Ovary (tissue), 10 donors: ENCODE measurements at places on chromosomes 1 and 21. TPM values are rescaled to one million over a fixed set of nuclear protein-coding genes. Genes with fewer than 3 reads are reported as not detected.

Gene PRR9
- total RNA-seq = not detected

Gene LAD1
- 2.1 TPM for total RNA-seq

- H3K27ac ChIP-seq = no peak overlapping the region
- DNase-seq = no peak
- no peak overlapping the region for H3K4me3 ChIP-seq
- H3K36me3 ChIP-seq = no peaks in the 10 kb centered on the region
Observed at GRCh38 chr1:5522531-5523145, 469.6 kb downstream of the NPHP4 start.

GRCh38 chr21:42102991-42103390, 31.9 kb downstream of the UMODL1 start:
- H3K36me3 ChIP-seq = no peaks in the 10 kb centered on the region
- no peaks in the 10 kb centered on the region for H3K27me3 ChIP-seq
- DNase-seq = no peak
- H3K4me1 ChIP-seq = no peaks in the 10 kb centered on the region
- no peak overlapping the region for H3K4me3 ChIP-seq

- DNase-seq = no peak
- H3K27me3 ChIP-seq = no peaks in the 10 kb centered on the region
- no peak overlapping the region for H3K27ac ChIP-seq
- no peaks in the 10 kb centered on the region for H3K36me3 ChIP-seq
Observed at GRCh38 chr1:234320069-234320468, 53.2 kb upstream of the COA6 start.
